ENCODE measurements at places on chromosomes 7 and 10.

DNA sequence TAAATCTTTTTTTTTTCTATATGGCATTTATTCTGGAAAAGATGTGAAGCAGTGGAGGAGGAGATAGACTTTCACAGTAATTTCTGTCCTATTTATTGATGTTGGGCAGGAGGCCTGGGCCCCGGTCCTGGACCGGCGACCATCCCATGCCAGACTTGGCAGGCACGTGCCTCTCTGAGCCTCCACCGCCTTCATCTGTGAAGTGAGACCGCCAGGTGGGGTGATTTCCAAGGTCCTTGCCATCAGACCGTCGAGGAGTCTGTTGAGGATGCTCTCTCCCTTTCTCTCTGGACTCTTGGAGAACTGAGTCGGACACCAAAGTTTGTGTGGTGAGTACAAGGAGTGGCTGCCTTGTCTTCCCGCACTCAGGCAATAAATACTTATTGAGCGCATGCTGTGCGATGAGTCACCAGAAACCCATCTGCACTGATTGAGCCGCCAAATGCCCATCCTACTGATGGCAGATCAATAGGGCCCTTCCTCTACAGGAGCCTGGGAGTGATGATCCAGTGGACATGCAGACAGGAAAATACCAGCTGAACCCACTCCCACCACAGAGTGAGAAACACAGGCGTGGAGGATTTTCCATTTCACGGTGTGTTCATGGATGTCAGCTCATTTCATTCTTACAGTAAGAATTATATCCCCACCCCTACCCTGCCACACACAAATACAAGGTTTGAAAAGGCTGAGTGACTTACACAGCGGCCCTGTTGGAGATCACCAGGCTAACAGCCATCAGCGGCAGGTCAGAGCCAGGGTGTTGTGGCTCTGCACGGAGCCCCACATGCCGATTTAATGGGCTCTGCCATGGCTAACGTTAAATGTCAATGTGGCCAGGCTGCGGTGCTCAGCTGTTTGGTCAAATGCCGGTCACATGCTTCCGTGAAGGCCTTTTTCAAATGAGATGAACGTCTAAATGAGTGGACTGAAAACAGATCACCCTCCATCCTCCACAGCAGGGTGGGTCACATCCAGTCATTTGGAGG, 11.5 kb upstream of the PRKAG2 start:
- DNase-seq, result no peak

- no peak for DNase-seq
Measured at GRCh38 chr10:79073784-79074432, 5.1 kb downstream of the ZMIZ1 start.

- no peak for DNase-seq
Measured at GRCh38 chr7:139526578-139527544, 3.4 kb downstream of the CLEC2L start.

- DNase-seq, result no peak
Measured at GRCh38 chr10:118811675-118812392, 57.1 kb upstream of the CACUL1 start.

All from CD4-positive, alpha-beta T cell treated with Interleukin-15 for 1 hour (primary cell).